ENCODE measurements at places on chromosomes 5 and 9. TPM values are rescaled to one million over a fixed set of nuclear protein-coding genes. Genes with fewer than 3 reads are reported as not detected.

GRCh38 chr9:93087971-93088655, 7.9 kb upstream of the CARD19 start:
- no peaks in the 10 kb centered on the region for H3K27me3 ChIP-seq
- no peak overlapping the region for H3K4me3 ChIP-seq
- no peak overlapping the region for H3K27ac ChIP-seq
- DNase-seq: no peak
- H3K4me1 ChIP-seq: peaks cover 2% of the 10 kb centered on the region

DNA sequence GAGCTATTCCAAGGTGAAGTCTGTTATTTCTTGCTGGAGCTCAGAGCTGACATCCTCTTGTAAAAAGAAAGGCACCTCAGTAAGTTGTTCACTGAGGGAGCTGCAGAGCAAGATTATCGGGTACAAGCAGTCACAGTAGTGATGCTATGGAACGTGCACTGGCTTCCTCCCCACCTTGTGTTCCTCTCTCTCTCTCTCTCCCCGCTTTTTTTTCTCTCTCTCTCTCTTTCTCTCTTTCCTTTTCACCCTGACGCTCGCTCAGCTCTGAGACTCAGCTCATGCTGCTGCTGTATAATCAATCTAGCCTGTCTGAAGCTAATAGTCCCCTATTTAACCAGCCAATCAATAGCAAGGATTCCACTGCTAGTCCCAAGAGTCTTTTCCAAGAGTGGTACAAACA, 587.6 kb upstream of the CDH18 start:
- no peaks in the 10 kb centered on the region for H3K27me3 ChIP-seq
- no peaks in the 10 kb centered on the region for H3K4me1 ChIP-seq
- no peak overlapping the region for H3K27ac ChIP-seq
- H3K4me3 ChIP-seq: no peak overlapping the region
- no peak for DNase-seq
- no peaks in the 10 kb centered on the region for H3K36me3 ChIP-seq

- DNase-seq: no peak
- no peak overlapping the region for H3K4me3 ChIP-seq
- no peaks in the 10 kb centered on the region for H3K4me1 ChIP-seq
Measured at GRCh38 chr5:161895514-161895913, 47.6 kb downstream of the GABRA1 start.

- H3K4me1 ChIP-seq: no peaks in the 10 kb centered on the region
- H3K4me3 ChIP-seq: no peak overlapping the region
- no peak overlapping the region for H3K27ac ChIP-seq
- DNase-seq: no peak
- no peaks in the 10 kb centered on the region for H3K27me3 ChIP-seq
- no peaks in the 10 kb centered on the region for H3K36me3 ChIP-seq
Measured at GRCh38 chr9:72794946-72795345, 157.9 kb downstream of the ALDH1A1 start.

DNA sequence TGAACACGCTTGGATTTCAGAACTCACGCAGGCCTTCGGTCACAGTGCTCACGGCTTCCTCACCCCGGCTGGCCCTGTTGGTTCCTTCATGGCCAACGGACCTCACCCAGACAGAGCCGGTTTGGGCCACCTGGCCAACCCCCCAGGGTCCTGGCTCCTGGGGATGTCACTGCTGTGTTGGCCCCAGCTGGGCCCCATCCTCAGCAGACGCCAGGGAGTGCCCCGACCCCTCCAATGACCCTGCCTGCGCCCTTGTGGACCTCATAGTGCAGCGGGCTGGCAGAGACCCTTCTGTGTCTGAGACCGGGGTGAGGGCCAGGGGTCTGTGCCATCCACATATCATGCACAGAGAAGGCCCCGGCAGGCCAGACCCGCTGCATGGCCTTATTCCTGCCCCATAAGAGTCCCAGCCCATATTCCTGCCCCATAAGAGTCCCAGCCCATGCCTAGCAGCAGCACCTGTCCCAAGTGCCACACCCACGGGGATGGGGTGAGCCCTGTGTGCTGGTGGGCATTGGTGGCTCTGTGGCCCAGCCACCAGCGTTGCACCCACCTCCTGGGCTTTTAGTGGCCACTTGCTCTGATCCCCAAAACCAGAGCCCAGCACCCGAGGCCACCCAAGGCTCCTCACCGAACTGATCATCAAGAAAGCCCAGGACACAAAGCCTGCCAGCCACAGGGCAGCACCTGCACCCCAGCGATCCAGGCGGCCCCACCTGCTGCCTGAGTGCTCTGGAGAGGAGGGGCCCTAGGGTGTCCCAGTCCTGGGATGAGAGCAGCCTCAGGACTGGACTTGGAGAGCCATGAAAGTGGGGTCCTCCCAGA, 1.3 kb upstream of the LPCAT1 start:
- H3K4me1 ChIP-seq: peaks cover 42% of the 10 kb centered on the region
- no peaks in the 10 kb centered on the region for H3K36me3 ChIP-seq
- no peak overlapping the region for H3K4me3 ChIP-seq
- peaks cover 5% of the 10 kb centered on the region for H3K27me3 ChIP-seq

- no peak overlapping the region for H3K27ac ChIP-seq
- no peaks in the 10 kb centered on the region for H3K36me3 ChIP-seq
- no peaks in the 10 kb centered on the region for H3K4me1 ChIP-seq
- DNase-seq: no peak
- H3K4me3 ChIP-seq: no peak overlapping the region
Measured at GRCh38 chr9:126036881-126037291, 289.7 kb downstream of the PBX3 start.

DNA sequence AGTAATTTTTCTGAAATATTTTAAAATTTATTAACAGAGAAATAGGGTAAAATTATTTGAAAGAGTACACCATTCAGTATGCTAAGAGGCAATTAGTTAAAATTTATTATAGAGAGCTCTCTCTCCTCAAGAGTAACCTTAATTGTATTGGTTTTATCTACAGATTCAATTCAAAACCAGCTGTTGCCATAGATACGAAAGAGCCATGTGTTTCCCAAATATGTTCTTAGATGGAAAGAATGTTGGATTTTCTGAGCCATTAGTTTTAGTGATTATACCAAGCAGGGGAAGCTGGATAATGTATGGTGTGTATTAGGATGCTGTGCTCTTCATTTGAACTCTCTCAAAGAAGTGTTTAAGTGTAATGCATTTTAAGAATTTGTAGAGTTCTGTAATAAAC, 27.8 kb downstream of the C7 start:
- H3K4me3 ChIP-seq: no peak overlapping the region
- H3K27me3 ChIP-seq: no peaks in the 10 kb centered on the region
- H3K36me3 ChIP-seq: no peaks in the 10 kb centered on the region
- H3K27ac ChIP-seq: no peak overlapping the region
- DNase-seq: no peak

GRCh38 chr5:38595132-38595745, 38.8 kb upstream of the LIFR start:
- H3K4me1 ChIP-seq: no peaks in the 10 kb centered on the region
- no peak overlapping the region for H3K4me3 ChIP-seq
- no peak overlapping the region for H3K27ac ChIP-seq
- no peaks in the 10 kb centered on the region for H3K27me3 ChIP-seq
- DNase-seq: no peak
- no peaks in the 10 kb centered on the region for H3K36me3 ChIP-seq

DNA sequence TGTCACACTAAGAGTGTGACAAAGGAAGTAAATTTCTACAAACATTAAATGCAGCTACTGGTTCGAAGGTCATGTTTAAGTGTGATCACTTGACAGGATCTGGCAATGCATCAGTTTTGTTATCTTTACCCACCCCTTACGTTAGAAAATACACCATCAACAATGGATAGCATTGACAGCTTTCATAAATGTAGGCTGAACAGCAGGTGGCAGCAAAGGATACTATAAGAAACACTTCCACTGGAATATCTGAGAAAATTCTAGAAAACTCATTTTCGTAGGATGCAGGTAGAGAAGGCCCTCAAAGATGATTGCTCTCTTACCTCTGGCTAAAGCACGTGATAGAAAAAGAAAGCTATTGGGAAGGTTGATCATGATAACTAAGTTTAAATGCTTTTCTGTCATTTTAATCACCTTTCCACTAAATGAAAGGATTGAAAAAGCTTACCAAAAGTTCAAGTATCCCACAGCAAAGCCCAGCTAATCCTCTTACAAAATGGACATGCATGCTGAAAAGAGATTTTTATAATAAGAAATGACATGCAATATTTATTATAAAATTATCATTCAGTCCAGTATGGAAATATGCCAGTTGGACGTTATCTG, 292.5 kb downstream of the PARP8 start:
- H3K27me3 ChIP-seq: 0 out of 3 replicates have a peak, but pooled peaks cover 1% of the 10 kb centered on the region
- no peak overlapping the region for H3K4me3 ChIP-seq
- peak; percentile 54 for DNase-seq
- no peaks in the 10 kb centered on the region for H3K4me1 ChIP-seq
- no peak overlapping the region for H3K27ac ChIP-seq
- H3K36me3 ChIP-seq: no peaks in the 10 kb centered on the region

Gene RASEF
- total RNA-seq: 0.20 TPM

Gene TMC1
- total RNA-seq: not detected

Gene ZNF474
- 0.16 TPM for total RNA-seq

Gene IFNK
- not detected for total RNA-seq

Gene IL17B
- 0.58 TPM for total RNA-seq

Gene CA9
- 0.73 TPM for total RNA-seq

Gene TCF7
- 12.6 TPM for total RNA-seq

Gene SPATA31E1
- not detected for total RNA-seq

Data from K562 (cell line).